ENCODE measurements at places on chromosomes 6 and 20.

GRCh38 chr6:18242062-18242851 lies 22.1 kb downstream of the DEK start:
- peak; percentile 60 for DNase-seq

GRCh38 chr20:62678553-62678952 lies 30.1 kb upstream of the NTSR1 start:
- DNase-seq = no peak

DNA sequence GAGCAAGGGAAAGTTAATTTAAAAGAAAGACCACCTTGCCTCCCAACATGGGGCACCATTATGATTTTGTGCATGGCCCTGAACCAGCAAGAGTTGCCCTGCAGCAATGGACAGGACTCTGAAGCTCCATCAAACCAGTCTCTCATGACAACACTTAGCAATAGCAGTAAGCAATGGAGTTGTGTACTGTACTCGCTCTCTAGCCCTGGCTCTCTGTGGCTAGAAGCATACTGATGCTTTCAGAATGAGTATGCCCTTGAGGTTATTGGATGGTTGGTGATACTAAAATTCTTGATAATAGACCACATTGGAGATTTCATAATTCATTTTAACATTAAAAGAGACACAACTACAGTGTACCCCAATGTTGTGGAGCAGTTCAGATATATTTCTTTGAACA lies 23.2 kb upstream of the LMBRD1 start:
- no peak for DNase-seq

DNA sequence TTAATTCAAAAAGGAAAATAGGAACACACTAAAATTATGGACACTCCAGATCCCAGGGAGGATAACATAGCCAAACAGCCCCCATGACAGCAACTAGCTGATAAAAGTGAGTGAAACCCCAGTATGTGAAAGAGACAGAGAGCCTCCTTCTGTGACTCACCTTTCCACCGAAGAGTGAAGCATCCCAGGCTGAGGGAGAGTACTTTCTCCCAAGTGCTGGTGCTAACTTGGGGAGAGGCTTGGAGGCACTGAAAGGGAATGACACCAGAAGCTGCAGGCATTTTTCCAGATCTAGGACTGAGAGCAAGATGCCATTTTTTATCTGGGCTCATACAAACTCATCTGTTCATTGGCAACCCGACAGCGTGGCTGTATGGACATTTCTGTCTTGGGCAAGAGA lies 339.8 kb downstream of the HTR1B start:
- DNase-seq = no peak

DNA sequence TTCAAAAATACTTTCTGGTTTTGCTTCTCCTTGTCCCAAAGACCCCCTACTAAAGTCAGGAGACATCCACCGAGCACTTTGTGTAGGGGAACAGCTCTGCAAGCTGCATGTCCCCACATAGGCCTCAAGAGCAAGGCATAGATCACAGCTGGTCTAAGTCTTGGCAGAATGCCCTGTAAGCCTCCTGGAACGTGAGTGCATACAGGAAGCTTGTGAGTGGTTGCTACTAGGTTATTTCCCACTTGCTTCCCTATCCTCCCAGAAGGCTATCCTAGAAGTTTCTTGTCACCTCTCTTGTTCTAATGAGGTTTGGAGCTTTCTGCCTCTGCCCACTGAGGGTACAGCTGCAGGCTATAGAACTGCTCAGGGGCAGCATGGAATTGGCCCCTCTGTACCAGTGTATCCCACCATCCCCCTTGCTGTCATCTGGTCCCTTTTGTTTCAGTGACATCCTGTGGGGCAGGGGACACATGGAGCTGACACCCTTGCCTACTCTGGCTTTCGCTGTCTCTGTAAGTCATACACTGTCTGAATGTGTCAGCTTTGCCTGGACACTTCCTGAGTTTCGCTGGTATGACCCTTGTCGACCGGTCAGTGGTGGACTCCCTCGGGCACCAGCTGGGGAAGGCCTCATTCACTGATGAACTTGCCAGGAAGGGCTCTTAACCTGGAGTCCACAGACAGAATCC lies 35.6 kb upstream of the KCNK16 start:
- DNase-seq = peak; percentile 11

DNA sequence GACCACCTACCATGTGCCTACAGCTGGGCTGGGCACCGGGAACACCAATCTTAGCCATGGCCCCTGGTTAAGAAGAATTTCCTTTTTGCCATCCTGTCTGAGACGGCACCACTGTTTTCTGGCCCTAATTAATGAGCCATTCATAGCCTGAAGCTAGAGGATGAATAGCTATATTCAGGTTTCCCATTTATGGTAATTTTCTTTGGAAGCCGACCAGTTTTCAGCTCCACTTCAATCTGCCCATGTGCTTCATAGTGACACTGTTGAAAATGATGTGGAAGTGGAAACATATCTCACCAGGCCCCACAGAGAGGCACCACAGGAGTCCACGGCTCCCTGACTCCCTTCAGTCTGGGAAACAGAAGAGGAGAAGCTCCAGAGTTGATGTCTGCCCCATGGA lies 22.6 kb upstream of the ULBP3 start:
- DNase-seq = peak; percentile 45

DNA sequence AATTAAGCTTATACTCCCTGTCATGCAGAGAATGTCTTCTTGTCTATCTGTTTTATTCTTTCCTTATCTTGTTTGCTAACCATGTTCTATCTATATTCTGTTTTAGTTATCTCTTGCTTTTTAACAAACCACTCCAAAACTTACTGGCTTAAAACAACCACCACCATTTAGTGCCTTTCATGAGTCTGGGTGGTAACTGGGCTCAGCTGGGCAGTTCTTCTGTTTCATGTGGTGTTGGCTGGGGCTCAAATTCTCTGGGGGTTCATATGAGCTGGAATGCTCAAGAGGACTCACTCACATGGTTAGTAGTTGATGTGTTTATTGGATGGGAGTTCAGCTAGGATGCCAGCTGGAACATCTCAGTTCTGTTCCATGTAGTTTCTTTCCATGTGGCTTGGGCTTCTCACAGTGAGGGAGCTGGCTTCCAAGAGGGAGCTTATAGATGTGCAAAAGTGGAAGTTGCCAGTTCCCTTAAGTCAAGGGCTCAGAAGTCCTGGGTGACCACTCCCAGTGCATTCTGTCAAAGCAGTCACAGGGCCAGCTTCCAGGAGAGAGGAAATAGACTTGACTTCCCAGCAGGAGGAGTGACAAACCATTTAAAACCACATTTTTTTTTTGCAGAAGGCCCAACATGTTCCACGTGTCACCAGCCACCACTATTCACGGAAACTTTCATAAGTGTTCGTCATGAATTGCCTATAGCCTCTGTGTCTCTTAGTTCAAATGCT lies 70.4 kb downstream of the PLCB4 start:
- DNase-seq = no peak

GRCh38 chr6:159555082-159555875 lies 137.8 kb downstream of the SOD2 start:
- no peak for DNase-seq

- no peak for DNase-seq
Measured at GRCh38 chr6:138572885-138573284, 73.6 kb upstream of the NHSL1 start.

DNA sequence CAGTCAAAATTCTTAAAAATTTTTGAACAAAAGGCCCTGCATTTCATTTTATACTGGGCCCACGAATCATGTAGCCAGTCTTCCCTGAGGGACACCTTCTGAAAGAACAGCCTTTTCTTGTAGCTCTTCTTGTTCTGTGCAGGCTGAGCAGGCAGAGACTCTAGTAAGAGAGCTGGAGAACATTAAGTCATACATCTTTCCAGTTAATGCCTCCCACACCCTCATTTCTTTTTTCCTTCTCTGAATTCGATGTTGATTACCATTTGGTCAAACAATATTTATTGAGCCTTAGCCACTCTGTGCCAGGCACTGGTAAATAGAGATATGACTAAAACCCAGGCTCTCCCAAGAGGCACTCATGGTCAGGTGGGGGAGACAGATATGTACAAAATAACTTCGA lies 33.6 kb downstream of the METTL24 start:
- no peak for DNase-seq

DNA sequence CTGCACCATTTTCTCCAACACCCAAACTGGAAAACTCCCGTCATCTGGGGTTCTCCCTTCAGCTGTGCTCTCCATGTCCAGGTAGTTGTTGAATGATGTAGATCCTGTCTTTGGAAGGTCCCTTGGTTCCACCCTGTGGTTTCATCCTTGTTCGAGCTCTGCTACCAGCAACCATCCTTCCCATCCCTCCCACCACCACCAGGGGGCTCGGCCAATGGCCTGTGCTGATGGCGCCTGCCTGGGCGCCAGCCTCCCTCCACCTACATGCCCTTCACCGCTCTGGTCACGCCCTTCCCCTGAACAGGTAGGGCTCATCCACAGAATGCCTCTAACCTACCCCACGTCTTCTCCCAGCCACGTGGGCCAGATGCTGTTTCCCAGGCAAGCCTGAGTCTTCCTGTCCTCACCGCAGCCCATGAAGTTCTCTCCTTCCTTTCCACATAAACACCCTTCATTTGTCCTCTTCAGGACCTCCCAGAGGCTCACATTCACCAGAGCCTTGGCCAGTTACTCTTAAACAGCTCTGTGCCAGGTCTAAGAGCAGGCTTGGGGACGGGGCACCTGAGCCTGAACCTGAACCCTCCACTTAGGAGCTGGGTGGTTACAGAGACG lies 75.1 kb upstream of the DUSP22 start:
- no peak for DNase-seq

GRCh38 chr6:108142240-108142639 lies 23.6 kb upstream of the NR2E1 start:
- DNase-seq = no peak

- no peak for DNase-seq
Measured at GRCh38 chr20:52841003-52841402, 131.2 kb upstream of the TSHZ2 start.

DNA sequence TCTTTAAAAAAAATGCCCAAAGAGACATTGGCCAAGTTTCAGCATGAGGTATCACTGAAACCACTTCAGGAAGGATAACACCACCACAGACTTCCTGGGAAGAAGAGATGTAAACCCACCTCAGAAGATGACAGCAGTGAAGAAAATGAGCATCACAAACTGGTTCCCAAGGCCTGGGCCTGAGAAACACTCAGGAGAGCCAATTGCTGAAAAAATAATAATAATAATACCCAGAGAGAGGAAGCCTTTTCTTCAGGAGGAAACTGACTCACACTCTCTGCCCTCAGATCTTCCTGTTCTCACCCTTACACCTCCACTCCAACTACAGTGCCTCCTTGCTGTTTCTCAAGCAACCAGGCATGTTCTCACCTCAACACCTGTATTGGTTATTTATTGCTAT lies 68.1 kb upstream of the MAFB start:
- DNase-seq = no peak

DNA sequence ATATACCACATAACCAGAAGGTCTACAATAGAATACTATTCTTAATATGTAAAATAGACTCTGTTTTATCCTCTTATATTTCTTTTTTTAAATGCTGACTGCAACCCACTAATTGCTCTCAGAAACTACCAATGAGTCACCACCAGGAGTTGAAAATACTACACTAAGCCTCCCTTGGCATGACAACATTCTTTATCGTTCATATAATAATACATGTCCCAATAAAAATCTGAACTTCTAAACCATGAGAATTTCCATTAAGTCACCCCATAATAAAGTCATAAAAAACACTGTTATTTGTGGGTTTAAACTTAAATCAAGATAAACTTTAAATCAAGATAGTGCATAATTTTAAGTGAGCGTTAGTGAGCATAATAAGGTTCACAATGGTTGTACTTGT lies 4.2 kb downstream of the HACE1 start:
- DNase-seq = peak; percentile 59

- peak; percentile 30 for DNase-seq
Measured at GRCh38 chr20:46520976-46521579, 7.7 kb upstream of the ZNF334 start.

DNA sequence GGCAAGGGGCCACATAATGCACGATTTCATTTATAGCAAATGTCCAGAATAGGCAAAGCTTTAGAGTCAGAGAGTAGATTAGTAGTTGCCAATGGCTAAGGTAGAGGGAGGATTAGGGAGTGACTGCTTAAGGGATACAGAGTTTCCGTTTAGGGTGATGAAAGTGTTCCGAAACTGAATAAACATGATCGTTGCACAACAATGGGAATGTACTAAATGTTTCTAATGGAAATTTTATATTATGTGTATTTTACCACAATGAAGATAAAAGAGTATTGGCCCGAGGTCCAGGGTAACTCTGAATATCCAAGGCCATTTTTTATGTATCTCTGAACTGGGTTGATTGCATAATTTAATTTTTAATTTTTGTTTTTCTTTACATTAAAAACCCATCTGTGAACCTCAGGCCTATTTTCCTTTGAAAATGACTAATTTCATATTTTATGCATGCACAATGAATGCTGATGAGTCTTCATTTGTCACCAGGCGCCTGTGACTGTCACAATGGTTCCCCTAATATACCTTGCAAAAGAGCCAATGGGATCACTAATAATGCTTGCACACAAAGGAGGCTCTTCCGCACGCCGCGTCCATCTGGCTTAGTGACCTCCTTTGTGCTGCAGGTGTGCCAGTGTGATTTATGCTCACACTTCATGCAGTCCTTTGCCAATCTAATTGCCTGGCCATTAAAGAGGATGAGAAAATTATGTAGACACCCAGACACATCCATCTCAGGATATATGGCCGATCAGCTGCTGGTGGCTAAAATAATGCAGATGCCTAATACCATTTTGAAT lies 612.5 kb downstream of the CDH26 start:
- no peak for DNase-seq

GRCh38 chr20:62203378-62204030 lies 16.6 kb downstream of the HRH3 start:
- DNase-seq = no peak

DNA sequence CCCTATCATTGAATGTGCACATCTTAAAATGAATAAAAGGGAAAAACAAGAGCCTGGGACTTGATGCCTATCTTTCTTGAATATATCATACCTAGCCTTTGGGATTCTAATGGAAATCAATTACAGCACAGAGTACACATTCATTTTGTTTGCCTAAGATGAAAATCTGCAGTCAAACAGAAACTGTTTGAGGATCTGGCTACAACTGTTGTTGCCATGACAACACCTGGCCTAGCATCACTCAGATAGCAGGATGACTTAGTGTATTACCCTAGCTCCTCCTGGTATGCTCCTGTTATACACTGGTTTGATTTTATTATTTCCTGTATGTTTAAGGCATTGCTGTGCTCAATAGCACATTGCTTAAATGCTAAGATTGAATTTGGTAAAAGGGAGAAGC lies 71.5 kb upstream of the LAMP5 start:
- DNase-seq = no peak

- DNase-seq = peak; percentile 72
Measured at GRCh38 chr6:124958759-124959354, 3.4 kb upstream of the RNF217 start.

DNA sequence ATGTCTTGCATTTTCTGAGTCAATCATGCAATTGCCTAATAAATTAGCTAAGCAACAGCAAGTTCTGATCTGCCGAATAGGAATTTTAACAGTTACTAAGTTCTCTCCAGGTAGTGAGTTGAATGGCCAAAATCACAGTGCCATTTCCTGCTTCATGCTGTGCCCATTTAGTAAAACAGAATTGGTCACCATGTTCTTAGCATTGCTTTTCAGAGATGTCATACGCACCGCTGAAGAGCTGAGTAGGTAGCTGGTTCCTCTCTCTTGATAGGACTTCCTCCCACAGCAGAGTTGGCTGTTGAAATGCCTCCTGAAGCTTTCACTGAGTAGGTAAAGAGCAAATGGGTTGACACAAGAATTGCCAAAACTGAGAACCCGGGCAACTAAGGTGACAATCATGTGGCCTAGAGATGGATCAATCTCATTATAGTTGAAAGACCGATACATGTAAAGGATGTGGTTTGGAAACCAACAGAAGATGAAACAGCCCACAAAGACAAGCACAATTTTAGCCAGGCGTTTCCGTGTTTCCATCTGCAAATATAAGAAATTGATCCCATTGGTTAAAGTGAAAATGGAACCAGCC lies 57.1 kb upstream of the GJE1 start:
- DNase-seq = no peak

Measured in kidney glomerular epithelial cell (primary cell).